COLO829 (cell line): ENCODE measurements at places on chromosomes 4 and X.

DNA sequence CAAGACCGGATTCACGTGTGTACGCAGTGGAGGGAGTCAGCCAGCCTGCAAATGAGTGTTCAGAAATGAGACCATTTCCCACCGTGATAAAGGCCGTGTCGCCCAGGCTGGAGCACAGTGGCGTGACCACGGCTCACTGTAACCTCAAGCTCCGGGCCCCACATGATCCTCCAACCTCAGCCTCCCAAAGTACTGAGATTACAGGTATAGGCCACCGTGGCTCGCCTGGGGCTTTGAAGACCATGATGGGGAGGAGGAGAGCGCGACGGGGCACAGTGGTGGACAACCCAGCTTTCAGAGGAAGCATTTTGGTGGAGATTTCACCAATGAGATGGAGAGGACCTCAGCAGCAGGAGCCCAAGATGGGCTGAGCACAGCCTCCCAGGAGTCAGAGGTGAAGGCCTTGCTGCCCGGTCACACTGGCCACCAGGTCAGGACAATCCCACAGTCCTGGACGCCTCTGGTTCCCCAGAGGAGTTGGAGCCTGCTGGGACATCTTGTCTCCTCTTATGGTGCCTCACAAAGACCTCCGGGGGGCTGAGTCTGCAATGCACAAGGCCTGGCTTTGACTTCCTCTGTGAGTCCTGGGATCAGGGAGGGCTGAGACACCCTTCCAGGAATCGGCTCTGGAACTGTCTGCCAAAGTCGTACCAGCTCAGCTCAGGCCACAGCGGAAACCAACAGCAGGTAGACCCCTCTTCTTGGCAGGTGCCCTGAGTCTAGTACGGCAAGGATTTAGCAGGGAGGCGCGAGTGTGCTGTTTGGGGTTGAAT, 22.4 kb upstream of the MXD4 start:
- no peak for DNase-seq

DNA sequence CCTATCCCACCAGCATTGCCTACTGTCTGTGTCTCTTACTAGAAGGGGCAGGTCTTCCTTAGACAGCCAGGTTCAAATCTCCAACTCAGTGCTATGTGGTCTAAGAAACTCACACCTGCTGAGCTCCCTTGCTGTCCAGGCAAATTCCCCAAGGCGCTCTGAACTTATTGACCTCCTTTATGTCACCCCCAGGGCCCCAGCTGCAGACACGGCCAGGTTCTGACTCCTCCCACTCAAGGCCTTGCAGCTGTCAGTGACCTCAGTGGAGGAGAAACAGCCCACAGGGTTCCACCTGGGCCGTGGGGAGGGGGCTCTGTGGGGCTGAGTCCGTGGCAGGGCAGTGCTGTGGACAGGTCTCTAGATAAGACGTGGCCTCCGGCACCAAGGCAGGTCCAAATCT, 42.1 kb upstream of the PSAPL1 start:
- no peak for DNase-seq

- DNase-seq = peak; percentile 1
Measured at GRCh38 chr4:33837043-33837838, 2407.1 kb downstream of the ARAP2 start.

DNA sequence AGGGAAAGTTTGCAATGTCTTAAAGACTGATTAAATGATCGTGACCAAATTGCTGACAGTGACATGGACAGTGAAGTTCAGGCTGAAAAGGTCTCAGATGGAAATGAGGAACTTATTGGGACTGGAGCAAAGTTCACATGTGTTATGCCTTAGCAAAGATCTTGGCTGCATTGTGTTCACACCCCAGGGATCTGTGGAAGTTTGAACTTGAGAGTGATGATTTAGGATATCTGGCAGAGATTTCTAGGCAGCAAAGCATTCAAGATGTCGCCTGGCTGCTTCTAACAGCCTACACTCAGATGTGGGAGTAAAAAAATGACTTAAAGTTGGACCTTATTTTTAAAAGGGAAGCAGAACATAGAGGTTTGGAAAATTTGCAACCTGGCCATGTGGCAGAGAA, 21.4 kb downstream of the SCARB2 start:
- DNase-seq = no peak

DNA sequence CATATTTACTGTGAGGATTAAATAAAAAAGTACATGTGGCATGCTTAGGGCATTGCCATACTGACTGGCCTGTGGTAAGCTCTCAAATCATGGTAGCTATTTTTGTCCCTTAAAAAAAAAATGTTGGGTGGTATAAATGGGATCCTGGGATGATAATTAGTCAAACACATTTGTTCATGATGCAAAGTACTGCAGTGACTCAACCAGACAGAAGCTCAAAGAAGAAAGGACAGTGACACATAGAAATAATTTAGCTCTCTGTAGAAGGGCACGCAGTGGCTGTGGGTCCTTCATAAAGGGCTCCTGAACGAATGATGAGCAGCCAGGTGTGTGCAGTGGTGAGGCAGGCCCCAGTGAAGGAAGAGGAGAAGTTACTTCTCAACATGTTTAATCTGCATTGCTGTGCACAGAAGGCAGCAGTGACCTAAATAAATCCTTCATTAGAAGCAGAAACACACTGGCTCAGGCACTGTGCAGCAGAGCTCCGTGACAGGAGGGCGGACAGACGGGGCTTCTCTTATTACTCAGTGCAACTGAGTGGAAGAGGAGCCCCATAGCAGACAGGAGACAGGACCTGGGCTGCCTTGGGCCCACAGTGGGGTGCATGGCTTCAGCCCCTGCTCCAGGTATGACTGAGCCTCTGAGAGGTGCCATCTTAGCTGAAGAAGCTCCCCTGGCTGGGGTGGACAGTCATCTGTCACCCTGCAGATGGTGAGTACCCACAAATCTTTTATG, 20.3 kb downstream of the HS3ST1 start:
- DNase-seq = no peak

DNA sequence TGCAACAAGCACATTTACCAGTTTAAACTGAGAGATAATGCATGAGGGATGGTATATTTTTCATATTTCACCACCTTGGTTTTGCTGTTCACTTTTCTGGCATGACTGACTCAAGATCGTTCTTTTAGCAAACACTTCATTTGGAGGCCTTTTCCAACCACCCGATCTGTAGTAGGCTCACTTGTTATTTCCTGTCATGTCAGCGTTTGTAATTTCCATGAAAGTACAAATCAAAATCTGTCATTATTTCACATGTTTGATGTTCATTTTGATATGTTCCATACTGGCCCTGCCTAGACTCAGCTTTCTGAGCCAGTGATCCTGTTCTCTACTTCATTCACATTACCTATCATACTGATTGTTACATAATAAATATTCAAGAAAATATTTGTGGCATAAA, 1888.3 kb upstream of the PCDH7 start:
- no peak for DNase-seq

DNA sequence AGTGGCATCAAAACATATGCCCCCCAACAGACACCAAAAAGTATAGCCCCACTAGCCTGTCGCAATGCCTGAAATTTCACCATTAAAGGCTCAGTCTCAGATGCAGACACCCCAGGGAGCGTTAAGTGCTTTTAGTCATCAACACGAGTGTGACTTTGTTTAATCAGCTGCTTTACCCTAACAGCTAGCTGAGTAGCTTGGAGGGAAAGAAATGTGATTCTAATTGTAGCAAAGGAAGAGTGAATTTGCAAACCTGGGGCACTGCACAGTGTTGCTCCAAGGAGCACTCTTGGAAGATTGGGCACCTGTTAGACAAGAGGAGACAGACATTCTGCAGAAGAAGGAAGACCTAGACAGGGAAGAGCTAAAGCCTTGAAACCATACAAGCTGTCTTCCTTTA, 145.1 kb downstream of the BEND2 start:
- DNase-seq = no peak

GRCh38 chr4:8696369-8697127, 104.0 kb downstream of the CPZ start:
- no peak for DNase-seq

GRCh38 chrX:16828124-16828908, 41.8 kb downstream of the RBBP7 start:
- DNase-seq = no peak

GRCh38 chr4:83381173-83381572, 46.5 kb upstream of the HPSE start:
- no peak for DNase-seq
